ENCODE measurements at places on chromosomes 2 and 18. TPM values are rescaled to one million over a fixed set of nuclear protein-coding genes. Genes with fewer than 3 reads are reported as not detected.

The TLK1 gene
- 35.5 TPM for polyA plus RNA-seq

The ASAP2 gene
- 34.0 TPM for polyA plus RNA-seq

The SOWAHC gene
- polyA plus RNA-seq, result 12.1 TPM

The ABCB11 gene
- 0.16 TPM for polyA plus RNA-seq

The HOXD12 gene
- polyA plus RNA-seq, result not detected

The RAPGEF4 gene
- 16.0 TPM for polyA plus RNA-seq

The NIFK gene
- 60.6 TPM for polyA plus RNA-seq

DNA sequence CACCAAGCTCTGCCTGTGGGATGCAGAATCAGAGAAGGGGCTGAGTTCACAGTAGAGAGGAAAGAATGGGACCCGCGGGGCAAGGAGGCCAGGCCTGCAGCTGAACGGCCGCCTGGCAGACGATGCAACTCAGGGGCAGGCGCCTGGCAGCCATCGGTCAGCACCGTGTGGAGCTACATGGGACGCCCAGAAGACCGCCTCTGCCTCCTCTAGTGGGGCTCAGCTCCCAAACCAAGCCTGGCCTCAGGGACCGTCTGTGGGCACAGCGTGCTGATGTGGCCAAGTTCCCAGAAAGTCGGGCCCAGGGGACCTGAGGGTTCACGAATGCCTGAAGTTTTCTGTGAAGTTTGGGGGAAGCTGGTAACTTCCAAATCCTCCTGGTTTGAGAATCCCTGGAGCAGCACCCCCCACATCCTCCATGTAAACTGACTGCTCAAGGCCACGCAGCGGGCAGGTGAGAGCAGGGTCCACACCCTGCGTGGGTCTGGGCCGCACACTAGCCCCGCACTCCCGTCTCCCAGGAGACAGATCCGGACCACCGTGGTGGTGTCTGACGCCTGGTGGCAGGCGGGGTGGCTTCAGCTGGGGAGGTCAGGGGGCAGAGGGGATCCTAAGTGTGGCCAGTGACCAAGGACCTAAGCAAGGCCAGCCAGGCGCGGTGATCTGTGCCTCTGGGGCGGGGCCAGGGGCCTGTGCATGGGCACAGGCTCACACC lies 14.6 kb downstream of the SNORC start:
- no peak for DNase-seq
- no peaks in the 10 kb centered on the region for H3K4me1 ChIP-seq
- no peak overlapping the region for H3K4me3 ChIP-seq
- no peaks in the 10 kb centered on the region for H3K36me3 ChIP-seq

DNA sequence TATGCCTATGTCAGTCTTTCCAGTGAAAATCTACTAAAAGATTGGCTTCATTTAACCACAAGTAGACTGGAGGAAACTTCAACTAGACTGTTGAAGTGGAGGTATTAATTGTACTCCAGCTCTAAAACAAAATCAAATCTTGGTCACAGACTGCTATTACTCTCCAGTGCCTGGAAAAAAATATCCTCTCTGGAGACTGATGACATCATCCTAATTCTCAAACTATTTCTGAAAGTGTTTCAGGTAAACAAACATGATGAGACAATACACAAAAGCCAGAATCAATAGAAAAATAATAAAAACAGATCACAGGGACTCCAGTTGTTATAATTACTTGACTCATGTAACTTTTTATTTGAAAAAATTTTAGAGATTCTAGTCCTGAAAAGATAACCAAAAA lies 87.7 kb upstream of the MYO3B start:
- no peak overlapping the region for H3K4me3 ChIP-seq
- H3K27me3 ChIP-seq, result no peaks in the 10 kb centered on the region
- no peak overlapping the region for H3K27ac ChIP-seq
- DNase-seq, result no peak

GRCh38 chr18:55239740-55240139 lies 280.5 kb upstream of the CCDC68 start:
- no peak overlapping the region for H3K27ac ChIP-seq
- DNase-seq, result no peak
- no peak overlapping the region for H3K4me3 ChIP-seq
- no peaks in the 10 kb centered on the region for H3K36me3 ChIP-seq
- no peaks in the 10 kb centered on the region for H3K27me3 ChIP-seq
- peaks cover 10% of the 10 kb centered on the region for H3K4me1 ChIP-seq

DNA sequence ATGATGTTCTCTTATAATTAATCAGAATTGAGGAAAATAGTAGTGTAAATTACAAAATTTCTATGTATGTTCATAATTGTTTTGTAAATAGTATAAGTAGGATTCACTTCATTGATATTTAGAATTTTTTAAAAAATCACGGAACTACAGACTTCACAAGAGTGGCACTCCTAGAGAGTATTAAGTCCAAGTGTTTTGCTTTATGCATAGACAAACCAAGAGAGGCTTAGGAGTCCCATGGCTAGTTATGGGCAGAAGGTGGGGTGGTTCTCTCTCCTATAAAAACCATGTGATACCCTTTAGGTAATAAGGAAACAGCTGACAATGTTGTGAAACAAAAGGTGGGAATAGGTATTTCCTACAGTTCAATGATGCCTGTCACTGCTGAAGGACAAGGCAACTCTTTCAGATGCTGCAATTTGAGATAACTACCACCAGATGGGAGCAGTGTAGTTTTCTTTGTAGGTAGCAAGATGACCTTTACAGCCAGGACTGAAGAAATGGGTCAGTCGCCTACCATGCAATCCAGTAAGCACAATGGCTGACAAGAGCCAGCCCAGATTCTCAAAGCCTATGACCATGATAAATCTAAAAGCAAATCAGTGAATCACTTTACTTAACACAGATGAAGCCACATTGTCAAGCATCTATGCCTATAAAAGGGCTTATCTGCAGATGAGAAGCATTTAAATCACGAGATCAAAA lies 83.9 kb downstream of the AAK1 start:
- H3K4me3 ChIP-seq, result no peak overlapping the region
- H3K36me3 ChIP-seq, result no peaks in the 10 kb centered on the region
- peaks cover 38% of the 10 kb centered on the region for H3K4me1 ChIP-seq
- H3K27me3 ChIP-seq, result no peaks in the 10 kb centered on the region
- DNase-seq, result no peak
- no peak overlapping the region for H3K27ac ChIP-seq

GRCh38 chr2:239793086-239793485 lies 232.1 kb downstream of the NDUFA10 start:
- no peaks in the 10 kb centered on the region for H3K4me1 ChIP-seq
- no peaks in the 10 kb centered on the region for H3K27me3 ChIP-seq
- no peak overlapping the region for H3K4me3 ChIP-seq
- no peaks in the 10 kb centered on the region for H3K36me3 ChIP-seq

GRCh38 chr2:152167065-152167464 lies 8.5 kb downstream of the STAM2 start:
- H3K4me1 ChIP-seq, result peaks cover 6% of the 10 kb centered on the region
- H3K36me3 ChIP-seq, result no peaks in the 10 kb centered on the region
- DNase-seq, result no peak
- H3K27ac ChIP-seq, result peak overlapping the region; percentile 4
- no peak overlapping the region for H3K4me3 ChIP-seq

DNA sequence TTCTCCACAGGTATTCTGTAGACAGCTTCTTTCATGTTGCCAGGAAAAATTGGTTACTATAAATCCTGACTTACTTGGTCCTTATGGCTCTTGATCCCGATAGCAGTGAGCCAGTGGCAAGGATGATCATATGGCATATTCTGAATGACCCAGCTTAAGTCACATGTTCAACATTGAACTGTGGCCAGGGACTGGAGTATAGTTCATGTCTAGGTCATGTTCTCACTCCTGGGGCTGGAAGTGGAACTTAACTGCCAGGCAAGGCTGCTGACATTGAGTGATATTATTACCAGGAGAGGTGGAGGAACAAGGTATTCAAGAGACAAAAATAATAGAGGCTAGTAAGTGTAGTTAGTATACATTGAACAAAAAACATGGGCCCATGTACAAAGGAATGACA lies 26.2 kb downstream of the R3HDM1 start:
- no peak for DNase-seq
- H3K27me3 ChIP-seq, result no peaks in the 10 kb centered on the region
- no peak overlapping the region for H3K27ac ChIP-seq
- no peaks in the 10 kb centered on the region for H3K4me1 ChIP-seq
- H3K36me3 ChIP-seq, result no peaks in the 10 kb centered on the region

- peaks cover 10% of the 10 kb centered on the region for H3K4me1 ChIP-seq
- peak overlapping the region; percentile 21 for H3K4me3 ChIP-seq
- DNase-seq, result no peak
- no peaks in the 10 kb centered on the region for H3K36me3 ChIP-seq
- H3K27me3 ChIP-seq, result peaks cover 98% of the 10 kb centered on the region
- no peak overlapping the region for H3K27ac ChIP-seq
Observed at GRCh38 chr2:88451811-88452564, 505 bp downstream of the FOXI3 start.

GRCh38 chr18:13415736-13416135 lies 197.2 kb downstream of the LDLRAD4 start:
- H3K36me3 ChIP-seq, result no peaks in the 10 kb centered on the region
- H3K4me3 ChIP-seq, result no peak overlapping the region
- H3K27me3 ChIP-seq, result no peaks in the 10 kb centered on the region
- no peak for DNase-seq
- no peak overlapping the region for H3K27ac ChIP-seq

DNA sequence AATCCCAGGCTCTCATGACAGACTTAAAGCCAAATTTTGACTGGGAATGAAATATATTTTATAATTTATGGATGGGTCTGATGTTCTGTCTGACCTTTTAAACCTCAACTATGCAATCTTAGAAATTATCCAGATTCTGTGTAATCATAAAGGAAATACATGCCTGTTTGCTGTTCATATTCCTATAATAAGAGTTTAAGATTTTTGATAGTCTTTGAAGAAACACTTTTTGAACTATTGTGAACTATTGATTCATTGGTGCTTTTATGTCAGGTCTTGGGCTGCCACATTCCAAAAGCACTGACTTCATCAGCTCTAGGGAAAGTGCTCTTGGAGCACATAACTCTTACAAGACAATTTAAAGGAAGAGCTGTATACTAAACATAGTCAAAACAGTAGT lies 64.2 kb downstream of the CCDC150 start:
- no peaks in the 10 kb centered on the region for H3K36me3 ChIP-seq
- H3K27me3 ChIP-seq, result no peaks in the 10 kb centered on the region
- DNase-seq, result no peak
- no peaks in the 10 kb centered on the region for H3K4me1 ChIP-seq
- H3K4me3 ChIP-seq, result no peak overlapping the region
- H3K27ac ChIP-seq, result no peak overlapping the region

GRCh38 chr2:11930211-11930761 lies 183.9 kb downstream of the LPIN1 start:
- no peak overlapping the region for H3K27ac ChIP-seq

DNA sequence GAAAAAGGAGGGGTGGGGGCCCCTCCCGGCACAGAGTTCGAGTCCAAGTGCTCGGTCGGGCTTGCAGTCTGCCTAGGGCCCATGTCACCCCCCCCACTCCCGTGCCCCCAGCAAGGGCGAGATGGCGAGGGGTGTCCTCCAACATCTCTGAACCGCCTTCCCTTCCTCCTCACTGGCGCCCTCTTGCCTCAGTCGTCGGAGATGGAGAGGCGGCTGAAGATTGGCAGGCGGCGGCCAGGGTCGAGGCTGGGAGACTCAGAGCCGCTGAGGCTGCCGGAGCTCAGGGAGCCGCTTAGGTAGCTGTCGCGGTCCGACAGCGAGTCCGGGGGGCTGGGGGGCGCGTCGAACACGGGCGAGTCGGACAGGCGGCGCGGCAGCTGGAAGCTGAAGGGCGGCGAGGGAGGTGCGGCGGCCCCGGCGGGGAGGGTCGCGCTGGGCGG lies 2.3 kb downstream of the ZFP36L2 start:
- H3K27me3 ChIP-seq, result no peaks in the 10 kb centered on the region
- peak overlapping the region; percentile 99 for H3K27ac ChIP-seq
- DNase-seq, result no peak
- peak overlapping the region; percentile 83 for H3K4me3 ChIP-seq
- H3K36me3 ChIP-seq, result peaks cover 24% of the 10 kb centered on the region

DNA sequence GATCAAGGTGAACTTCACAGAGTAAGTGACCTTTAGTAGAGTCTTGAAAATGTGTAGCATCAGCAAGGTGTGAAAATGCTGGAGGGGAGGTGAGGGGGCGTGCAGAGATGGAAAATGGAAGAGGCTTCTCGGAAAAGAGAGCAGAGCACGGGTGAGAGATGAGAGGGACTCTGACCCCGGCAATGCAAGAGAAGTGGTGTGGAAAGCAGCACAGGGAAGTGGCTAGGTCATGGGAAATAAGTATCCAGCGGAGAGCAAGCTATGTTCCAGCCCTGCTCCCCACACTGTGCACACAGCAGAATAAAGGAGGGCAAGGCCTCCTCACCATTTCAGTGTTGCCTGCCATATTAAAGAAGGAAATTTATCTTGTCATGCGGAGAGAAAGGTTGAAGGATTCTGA lies 241.7 kb upstream of the DOK6 start:
- no peaks in the 10 kb centered on the region for H3K27me3 ChIP-seq
- H3K36me3 ChIP-seq, result no peaks in the 10 kb centered on the region
- no peak overlapping the region for H3K4me3 ChIP-seq
- H3K27ac ChIP-seq, result no peak overlapping the region

GRCh38 chr2:21217442-21217841 lies 93.7 kb downstream of the TDRD15 start:
- no peaks in the 10 kb centered on the region for H3K27me3 ChIP-seq
- H3K27ac ChIP-seq, result no peak overlapping the region
- H3K36me3 ChIP-seq, result no peaks in the 10 kb centered on the region
- H3K4me3 ChIP-seq, result no peak overlapping the region
- no peak for DNase-seq
- no peaks in the 10 kb centered on the region for H3K4me1 ChIP-seq

- H3K27ac ChIP-seq, result no peak overlapping the region
- no peaks in the 10 kb centered on the region for H3K36me3 ChIP-seq
- DNase-seq, result peak; percentile 39
- no peaks in the 10 kb centered on the region for H3K27me3 ChIP-seq
- no peaks in the 10 kb centered on the region for H3K4me1 ChIP-seq
- no peak overlapping the region for H3K4me3 ChIP-seq
Observed at GRCh38 chr18:54480616-54481015, 110.4 kb upstream of the DYNAP start.

DNA sequence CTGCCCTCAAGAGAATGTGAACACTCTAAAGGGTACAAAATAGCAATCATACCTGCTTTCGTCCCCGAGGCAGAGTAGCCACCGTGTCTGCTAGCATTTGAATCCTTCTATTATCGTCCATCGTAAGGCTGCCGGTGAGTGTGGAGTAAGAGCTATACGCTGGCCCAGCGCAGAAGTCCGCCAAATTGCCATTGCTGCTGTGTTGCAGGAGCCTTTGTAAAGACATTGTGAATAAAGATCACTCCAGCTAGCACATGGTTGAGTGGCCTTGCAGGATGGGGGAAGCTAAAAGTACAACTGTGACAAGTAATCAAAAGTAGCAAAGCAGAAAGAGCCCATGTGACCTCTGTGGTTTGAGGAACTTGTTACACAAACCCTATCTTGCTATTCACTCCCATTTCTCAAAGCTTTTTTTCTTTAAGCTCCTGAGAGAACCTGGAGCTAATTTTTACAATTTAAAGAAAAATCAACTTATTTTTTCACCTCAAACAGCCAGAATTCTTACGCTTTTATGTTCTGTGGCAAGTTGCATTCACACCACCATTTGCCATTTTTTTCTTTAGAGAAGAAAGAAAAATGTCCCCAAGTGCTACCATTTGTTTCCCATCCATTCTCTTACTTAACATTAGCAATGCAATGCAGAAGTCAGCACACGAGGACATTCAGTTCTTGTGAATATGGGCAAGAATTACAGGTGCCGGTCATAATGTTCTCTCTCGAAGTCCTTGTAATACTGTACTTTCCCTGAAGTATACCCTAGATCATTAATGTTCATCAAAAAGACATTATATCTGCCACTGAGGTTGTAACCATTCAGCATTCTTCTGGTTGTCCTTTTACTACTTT lies at the start of gene CYTIP:
Gene CYTIP, minus strand, starts transcription at position 295 of the 846 bp plus-strand sequence. Its CDS starts 69 bp downstream, at position 226.
- no peaks in the 10 kb centered on the region for H3K36me3 ChIP-seq
- no peak for DNase-seq
- peak within 1 kb of the TSS; percentile 89 for H3K27ac ChIP-seq
- no peaks in the 10 kb centered on the region for H3K27me3 ChIP-seq
- H3K4me1 ChIP-seq, result peaks cover 28% of the 10 kb centered on the region
- H3K4me3 ChIP-seq, result peak within 1 kb of the TSS; percentile 24
